ENCODE measurements at places on chromosomes 16 and 17.

DNA sequence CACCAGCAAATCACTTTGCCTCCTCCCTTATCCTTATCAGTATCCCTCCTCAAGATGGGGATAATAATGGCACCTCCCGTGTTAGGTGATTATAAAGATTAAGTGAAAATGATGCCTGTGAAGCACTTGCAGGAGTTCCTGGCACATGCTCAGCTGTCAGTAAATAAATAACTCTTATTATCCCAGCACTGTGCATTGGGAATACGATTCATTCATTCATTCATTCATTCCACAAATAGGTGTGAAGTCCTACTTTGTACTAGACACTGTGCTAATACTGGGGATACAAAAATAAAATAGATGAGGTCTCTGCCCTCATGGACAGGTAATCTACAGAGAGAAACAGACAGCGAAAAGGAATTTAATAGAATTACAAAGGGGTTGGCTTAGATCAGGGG is 2.0 kb downstream of the XYLT2 start:
- DNase-seq = no peak

DNA sequence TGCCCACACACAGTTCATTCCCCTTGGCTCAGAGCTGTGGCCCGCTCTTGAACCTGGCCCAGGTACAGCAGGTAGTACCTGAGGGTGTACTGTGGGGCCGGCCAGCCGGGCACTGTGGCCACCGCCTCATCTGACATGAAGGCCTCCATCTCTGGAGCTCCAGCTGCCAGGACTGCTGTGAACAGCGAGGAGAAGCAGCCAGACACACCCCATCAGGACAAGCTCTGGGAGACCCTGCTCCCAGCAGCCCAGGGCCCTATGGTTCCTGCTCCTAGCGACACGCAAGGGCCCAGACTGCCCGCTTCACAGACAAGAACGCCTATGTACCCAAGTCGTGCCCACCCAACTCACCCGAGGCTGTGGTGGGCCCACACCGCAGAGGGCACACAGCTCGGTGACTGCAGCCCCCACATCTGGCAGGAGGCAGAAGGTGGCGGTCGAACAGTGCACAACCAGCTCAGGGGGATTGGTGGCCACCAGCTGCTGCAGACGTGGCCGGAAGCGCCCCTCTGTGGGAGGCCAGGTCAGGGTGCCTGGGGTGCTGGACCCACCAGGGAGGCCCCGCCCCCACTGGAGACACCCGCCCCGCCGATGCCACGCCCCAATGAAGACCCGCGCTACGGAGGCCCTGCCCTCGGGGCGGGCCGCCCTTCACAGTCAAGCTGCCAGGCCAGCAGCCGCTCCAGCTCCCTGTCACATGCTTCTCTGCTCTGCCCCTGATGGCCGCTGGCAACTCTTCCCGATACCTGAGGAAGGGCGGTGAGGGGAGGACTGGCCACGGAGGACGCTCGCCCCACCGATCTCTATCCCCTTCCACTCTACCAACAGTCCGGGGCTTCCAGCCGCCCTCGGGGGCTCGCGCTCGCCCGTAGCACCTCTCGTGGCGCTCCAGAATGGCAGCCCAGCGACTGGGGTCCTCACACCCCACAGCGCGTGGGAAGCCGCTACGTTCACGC is 1.1 kb upstream of the STUB1 start:
- DNase-seq = no peak

- DNase-seq = no peak
These were observed 18.0 kb downstream of the B9D1 start for GRCh38 chr17:19344311-19345066.

DNA sequence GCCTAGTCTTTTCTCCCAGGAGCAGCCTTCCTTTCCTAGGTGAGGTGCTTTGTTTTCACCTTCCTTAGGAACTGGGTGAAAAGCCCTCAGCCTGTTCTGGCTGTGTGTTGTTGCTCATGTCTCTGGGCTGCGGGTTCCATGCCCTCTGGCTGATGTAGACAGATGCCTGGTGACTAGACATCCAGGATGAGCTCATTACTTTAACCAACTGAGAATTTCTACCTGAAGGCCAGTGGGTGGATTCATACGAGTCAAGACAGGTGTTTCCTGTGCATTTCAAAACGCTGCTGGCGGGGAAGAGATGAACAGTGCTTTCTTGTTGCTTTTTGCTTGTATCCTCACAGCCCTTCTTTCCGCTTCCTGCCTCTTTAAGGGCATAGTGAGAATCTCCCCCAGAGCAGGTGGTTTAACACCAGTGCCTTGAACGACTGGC is 22.3 kb downstream of the SAP30BP start:
- no peak for DNase-seq

DNA sequence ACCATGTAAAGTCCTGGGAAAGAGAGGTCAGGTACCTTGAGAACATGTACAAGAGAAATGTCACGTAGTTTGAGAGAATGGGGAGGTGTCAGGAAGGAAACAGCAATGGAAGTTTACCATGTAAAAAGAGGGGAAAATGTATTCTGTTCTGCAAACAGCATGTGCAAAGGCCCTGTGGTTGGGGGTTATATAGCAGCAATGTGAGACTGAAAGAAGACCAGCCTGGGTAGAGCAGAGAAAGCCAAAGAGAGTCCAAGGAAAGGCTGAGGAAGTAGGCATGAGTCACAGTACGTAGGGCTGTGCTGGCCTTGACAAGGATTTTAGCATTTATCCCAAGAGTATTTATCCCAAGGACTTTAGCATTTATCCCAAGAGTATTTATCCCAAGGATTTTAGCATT is 141.3 kb upstream of the CACNG3 start:
- no peak for DNase-seq

DNA sequence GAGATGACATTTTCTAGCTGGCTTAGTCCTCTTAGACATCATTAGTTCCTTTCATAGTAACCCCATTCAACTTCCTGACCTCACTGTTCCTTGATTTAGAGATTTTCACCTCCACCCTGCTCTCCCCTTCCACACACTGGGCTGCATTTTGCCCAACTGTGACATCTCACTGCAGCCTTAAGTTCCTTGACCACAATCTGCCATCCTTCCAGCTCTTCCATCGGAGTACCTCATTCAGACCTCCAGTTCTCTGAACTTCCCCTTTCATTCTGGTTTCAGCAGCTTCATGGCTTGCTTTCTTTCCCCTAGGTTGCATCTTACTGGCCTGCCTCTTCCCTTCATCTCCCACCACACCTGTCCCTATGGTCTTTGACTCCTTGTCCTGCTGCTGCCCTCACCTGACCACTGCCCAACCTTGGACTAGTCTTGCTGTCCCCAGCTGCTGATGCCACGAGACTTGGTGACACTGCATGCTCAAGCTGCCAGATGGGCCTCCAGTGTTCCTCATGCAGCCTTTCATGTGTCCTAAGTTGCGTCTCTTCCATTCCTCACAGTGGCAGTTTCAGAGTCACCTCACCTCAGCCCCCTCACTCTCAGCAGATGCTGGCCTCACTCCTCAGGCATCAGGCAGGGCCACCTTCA is 40.8 kb downstream of the NUP88 start:
- DNase-seq = no peak

DNA sequence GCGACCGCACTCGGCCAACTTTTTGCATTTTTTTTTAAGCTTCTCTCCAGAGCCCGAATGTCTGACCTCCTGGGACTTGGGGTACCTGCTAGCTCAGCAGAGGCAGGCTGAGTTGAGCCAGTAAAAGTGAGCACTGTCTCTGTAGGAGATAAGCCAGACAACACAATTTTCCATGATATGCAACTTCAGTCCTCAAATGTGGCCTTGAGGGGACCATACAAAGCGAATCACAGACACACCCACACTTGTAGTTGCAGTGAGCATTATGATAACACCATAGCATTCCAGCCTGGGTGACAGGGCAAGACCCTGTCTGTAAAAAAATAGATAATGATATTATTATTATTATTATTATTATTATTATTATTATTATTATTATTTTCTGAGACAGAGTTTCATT is 2.6 kb downstream of the DPEP2 start:
- no peak for DNase-seq

DNA sequence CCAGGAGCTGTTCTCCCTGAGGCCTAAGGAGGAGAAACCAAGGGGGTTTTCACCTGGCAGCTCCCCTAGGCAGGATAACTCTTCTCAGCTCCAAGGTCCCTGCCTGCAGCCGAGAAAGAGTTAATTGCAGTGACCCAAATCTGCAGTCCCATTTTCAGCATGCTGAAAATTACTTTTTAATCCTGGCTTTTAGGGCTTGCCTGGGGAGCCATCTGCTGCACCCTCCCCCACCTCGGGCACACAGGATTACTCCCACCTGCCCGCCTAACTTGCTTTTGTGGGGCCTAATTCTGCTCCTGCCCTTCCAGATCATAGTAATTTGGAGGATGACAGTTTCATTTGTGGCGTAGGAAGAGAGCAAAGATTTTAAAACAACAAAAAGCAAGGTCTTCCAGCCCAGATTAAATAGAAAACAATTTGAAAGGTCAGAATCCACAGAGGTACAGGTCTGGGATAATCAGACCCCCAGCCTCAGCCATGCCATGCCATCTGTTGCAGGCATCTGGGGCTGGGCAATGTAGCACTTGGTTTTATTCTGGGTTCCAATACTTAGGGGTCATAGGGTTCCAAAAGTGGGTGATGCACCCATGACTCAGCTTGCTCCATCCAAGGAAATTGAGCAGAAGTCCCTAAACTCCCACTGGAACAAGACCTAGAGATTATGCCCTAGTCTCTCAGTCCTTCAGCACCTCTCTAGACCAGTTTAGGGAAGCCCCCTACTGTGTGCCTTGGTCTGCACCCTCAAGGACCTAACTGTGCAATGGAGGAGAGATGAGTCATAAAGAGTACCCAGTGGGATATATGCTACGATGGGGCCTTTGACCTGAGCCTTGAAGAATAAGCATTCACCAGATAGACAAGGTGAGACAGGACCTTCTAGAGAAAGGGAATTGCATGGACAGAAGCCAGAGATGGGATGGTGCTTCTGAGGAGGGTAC is 64.5 kb upstream of the NLK start:
- no peak for DNase-seq

DNA sequence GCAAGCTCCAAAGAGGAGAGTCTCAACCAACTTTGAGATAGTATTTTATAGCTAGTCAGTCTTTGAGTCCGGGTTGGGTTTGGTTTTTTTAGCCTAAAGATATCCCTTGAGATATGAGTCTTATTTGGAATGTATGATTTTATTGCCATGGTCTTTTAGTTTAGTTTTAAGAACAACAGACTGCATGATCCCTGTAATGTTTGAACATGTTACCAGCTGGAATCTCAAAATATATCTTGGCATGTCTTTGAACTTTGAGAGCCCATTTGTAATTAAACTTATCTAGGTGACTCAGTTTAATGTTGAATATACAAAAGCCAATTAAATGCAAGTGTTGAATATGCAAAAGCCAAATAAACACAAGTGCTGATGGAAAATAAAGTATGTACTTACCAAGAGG is 100.6 kb downstream of the TANGO6 start:
- no peak for DNase-seq

GRCh38 chr16:16014329-16015224 is 65.2 kb downstream of the ABCC1 start:
- DNase-seq = no peak

GRCh38 chr16:16155234-16155633 is 68.1 kb downstream of the ABCC6 start:
- DNase-seq = no peak

GRCh38 chr17:44829523-44830358 is at the start of gene GJC1:
Gene GJC1 (minus strand): TSS chr17:44830287. CDS start chr17:44805817, 24,470 bp downstream.
- DNase-seq = no peak

Data from vagina (tissue), 2 donors.